Esophagus mucosa (tissue), 1 donor: ENCODE measurements at places on chromosomes 6 and 20. TPM values are rescaled to one million over a fixed set of nuclear protein-coding genes. Genes with fewer than 3 reads are reported as not detected.
A peak's percentile ranks its signal among the peaks of the same experiment; 100 is the strongest.

GRCh38 chr20:2519115-2519809 lies 10.5 kb upstream of the ZNF343 start:
- no peak for ATAC-seq

DNA sequence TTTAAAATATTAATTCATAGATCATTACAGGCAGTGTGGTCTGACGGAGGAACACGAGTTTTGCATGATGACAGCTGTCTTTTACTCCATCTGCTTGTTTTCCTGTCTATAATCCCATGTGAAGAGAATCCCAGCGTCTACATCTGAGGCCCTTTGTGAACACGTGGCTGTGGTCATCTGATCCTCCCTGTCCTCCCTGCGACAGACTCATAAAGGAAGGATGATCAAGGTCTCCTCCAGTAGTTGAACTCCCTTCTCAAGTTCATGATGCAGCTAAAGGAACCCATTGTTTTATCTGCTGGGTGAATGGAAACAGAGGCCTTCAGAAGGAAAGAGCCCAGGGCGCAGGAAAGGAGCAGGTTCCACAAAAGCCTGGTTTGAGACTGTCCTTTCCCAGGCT lies 435.8 kb upstream of the JARID2 start:
- ATAC-seq, result no peak

DNA sequence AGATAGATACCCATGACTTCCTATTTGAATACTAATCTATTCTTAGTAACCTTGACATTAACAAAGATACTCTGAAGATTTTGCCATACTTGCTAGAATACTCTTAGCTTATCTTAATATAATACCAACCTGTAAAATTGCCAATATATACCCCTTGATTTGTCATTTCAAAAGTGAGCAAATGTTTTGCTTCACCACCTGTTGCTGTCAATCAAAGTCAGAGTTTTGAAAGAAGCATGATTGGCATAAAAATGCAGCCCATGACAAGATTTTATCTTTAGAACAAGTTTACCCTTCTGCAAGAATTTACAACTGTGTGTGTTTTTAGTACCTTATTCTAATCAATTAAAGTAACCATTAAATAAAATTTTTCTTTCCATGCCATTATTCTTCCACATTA lies 236.2 kb downstream of the TBX18 start:
- ATAC-seq, result no peak

DNA sequence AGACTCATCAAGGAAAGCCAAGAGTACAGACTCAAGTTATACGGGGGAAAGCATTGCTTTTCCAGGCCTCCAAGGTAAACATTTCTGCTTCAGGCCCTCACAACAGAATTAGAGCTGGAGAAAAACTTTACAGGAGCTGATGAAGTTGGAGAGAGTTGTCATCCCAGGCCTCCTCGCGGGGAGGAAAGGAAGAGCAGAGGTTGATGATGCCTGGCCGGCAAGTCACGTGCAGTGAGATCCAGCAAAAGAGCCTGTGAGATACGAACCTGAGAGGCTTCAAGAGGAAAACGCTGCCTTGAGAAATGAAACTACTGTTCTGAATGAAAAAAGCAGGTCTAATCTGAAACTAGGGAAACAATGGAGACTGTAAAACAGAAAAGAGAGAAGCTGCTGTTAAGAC lies 122.9 kb downstream of the FAM120B start:
- no peak for ATAC-seq

- peak; percentile 43 for ATAC-seq
Observed at GRCh38 chr20:36728986-36729385, 16.9 kb downstream of the NDRG3 start.

- no peak for ATAC-seq
Observed at GRCh38 chr6:21132856-21133838, 460.4 kb upstream of the SOX4 start.

- no peak for ATAC-seq
Observed at GRCh38 chr20:37796121-37796520, 102.3 kb downstream of the CTNNBL1 start.

Gene CST2
- not detected for total RNA-seq

- ATAC-seq, result no peak
Observed at GRCh38 chr6:147577488-147577887, 69.0 kb downstream of the SAMD5 start.

Gene KCNG1
- total RNA-seq, result 9.9 TPM

Gene RRP36
- total RNA-seq, result 48.3 TPM

Gene FBXO5
- total RNA-seq, result 6.5 TPM

- no peak for ATAC-seq
Observed at GRCh38 chr6:46393161-46393939, 97.9 kb downstream of the RCAN2 start.

DNA sequence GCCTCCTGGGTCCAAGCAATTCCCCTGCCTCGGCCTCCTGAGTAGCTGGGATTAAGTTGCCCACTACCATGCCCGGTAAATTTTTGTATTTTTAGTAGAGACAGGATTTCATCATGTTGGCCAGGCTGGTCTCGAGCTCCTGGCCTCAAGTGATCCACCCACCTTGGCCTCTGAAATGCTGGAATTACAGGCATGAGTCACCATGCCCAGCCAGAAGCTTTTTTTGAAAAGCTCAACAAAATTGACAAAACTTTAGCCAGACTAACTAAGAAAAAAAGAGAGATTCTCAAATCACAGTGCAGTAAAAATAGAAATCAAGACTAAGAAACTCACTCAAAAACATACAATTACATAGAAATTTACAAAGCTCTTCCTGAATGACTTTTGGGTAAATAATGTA lies 420.6 kb downstream of the COL12A1 start:
- ATAC-seq, result no peak

DNA sequence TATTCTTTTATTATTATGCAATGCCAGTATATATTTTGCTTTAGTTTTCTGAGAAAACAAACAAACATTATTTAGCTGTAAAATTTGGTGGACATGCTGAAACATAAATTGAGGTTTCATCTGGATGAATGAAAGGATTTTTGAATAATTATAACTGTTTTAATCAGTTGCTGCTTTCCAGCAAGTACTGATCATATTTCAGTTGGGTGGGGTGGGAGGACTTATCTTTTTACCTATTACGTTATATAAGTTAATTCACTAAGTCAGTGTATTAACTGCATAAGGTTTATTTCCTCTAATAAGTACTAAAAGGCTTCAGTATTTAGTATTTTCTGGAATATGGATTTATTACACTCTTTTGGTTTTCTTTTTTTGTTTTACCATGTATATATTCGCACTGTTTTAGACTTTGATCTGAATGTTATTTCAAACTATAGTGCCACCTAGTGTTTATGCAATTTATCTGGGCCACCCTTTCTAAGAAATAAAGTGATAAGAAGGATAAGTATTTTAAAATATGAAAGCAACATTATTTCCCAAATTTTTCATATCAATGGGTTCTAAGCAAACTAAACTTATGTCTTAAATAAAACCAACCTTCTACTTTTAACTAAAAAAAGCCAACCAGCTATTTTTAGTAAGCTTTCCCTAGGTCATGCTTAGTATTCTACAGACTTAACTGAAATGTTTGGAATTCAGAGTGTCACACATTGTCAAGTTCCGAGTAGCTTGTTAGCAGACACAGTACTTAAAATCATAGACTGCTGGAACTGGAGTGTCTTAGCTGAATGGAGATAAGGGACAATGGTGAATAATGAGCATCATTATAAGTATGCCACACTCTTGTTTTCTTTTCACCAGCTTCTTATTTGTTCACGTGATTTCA lies 105.4 kb upstream of the MCHR2 start:
- ATAC-seq, result no peak

DNA sequence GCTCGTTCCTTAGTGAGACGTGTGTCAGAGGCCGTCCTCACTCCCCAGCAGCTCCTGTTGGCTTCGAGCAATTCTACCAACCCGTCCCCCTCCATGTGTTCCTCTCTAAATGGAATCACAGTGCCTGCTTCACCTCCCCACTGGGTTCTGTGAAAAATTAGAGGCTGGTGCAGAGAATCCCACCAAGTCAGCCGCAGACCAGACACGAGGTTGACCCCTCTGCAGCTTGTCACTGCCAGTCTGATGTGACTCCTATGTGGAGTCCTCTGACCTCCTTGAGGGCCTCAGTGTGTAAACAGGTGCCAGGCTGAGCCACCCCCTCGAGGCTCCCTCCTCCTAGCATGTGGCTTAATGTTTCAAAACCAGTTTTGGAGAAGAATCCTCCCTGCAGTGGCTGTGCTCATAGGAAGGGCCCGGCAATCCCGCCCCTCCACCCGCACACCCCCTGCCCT lies 12.6 kb upstream of the IRF4 start:
- peak; percentile 8 for ATAC-seq

Gene KIZ
- 17.7 TPM for total RNA-seq

DNA sequence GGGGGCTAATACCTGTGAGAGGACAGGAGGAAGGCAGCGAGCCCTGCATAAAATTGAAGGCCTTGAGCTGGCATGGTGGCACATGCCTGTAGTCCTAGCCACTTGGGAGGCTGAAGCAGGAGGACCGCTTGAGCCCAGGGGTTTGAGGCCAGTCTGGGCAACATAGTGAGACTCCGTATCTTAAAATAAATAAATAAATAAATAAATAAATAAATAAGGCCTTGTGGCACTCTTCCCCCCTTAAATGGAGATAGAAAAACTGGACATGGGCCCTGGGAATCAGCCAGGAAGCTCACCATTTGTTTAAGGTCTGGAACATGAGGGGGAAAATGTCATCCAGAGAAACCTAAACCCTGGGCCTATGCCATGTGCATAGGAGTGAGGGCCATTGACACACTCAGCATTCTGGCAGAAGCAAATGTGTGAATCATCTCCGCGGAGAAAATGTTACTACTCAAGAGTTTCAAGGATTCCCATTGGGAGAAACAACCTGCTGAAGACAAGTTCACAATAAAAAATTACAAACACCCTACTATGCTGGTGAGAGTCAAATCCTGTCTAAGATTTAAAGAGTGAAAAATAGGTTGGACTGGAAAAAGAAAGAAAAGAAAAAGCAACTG lies 51.9 kb upstream of the UBR2 start:
- ATAC-seq, result peak; percentile 62

DNA sequence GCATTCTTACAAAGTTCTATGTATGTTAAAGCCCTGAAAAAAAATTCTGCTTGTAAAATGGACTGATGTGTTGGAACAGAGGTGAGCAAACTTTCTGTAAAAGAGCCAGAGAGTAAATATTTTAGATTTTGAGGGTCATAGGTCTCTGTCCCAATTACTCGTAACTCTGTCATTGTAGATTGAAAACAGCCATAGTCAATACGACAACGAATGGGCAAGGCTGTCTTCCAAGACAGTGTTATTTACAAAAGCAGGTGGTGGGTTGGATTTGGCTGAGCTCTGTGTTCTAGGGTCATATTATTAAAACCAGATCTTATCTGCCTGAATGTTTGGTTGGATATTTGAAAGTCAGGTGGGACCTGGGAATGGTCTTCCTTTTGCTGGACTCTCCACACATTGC lies 135.2 kb downstream of the EYA2 start:
- no peak for ATAC-seq

GRCh38 chr6:166101819-166102419 lies 65.7 kb downstream of the TBXT start:
- ATAC-seq, result no peak

- peak; percentile 43 for ATAC-seq
Observed at GRCh38 chr6:26205625-26206574, 118.7 kb downstream of the HFE start.

DNA sequence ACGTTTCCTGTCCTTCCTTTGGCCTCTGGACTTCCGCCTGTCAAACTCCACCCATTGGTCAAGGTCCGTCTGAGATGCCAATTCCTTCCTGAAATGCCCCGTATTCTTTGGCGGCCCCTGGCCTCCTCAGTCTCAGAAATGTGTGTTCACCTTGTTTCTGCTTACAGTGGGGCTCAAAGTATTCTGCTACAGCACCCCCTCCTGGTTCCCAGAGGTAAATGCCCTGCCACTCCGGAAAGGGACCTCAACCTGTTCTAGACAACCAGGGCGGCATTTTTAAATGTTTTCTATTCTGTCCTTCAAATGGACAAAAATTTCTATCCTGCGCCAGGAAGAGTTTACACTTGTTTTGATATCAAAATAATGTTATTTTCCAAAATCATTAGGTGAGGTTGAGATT lies 12.1 kb upstream of the PAX1 start:
- ATAC-seq, result no peak

- ATAC-seq, result no peak
Observed at GRCh38 chr6:157455731-157456523, 74.9 kb downstream of the ZDHHC14 start.

DNA sequence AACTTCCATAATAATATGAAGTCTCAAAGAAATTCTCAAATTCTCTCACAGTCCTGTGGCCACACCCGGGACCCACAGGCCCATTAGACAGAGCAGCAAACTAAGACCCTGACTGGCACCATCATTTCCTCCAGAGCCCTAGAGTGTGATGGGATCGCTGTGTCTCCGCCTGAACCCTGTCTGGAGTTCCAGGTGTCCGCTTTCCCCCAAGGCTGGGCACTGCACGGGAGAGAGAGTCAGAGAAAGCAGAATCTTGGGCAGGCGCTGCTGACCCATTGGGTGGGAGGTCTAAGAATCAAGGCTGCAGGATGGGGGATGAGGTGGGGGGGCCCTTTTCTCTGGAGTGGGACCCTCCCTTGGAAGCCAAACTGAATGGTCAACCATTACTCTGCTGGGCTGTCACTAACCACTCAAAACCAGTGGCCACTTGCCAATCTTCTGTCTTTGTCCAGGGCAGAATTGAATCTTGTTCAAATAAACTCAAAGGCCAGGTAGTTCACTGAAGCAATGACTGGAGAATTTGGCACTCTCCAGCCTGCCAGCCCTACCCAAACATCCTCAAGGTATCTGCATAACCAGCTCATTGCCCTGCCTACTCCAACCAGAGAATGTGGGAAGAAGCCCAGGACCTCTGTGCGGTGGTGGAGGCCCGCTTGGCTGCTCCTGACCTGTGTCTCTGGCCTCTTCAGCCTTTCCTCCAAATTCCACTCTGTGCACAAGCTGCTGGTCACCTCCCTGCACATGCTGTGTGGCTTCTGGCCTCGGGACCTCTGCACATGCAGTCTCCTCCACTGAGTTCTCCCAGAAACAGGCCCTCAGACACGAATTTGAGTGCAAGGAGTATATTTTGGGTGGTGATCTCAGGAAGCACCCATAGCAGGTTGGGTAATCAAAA lies 141.1 kb downstream of the CEBPB start:
- ATAC-seq, result peak; percentile 57

DNA sequence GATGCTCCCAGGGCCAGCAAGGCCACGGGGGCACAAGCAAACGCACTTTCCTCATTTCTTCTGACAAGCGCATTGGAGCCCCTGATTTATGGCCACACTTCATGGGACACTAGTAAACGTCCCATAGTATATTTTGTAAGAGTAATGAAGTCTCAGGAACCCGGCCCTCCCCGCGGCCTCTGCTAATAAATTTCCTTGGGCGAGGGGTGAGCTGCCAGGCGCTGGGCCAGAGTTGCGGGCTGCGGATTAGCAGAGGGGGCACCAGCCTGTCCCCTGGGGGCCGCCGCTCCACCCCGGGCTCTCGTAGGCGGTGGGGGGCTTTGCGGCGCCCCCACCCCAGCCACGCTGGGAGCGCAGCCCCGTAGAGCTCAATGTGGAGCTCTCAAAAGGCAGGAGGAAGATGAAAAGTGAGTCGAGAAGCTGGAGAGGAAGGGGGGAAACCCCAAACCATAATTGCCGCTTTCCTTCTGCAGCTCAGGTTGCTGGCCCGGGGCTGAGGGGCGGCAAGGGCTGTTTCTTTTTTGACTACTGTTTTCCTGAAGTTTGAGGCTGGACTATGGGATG lies 173.6 kb downstream of the CDC5L start:
- no peak for ATAC-seq

Gene GABRR1
- total RNA-seq, result 0.24 TPM

Gene MPIG6B
- total RNA-seq, result 1.1 TPM

Gene ZKSCAN3
- 2.4 TPM for total RNA-seq

- ATAC-seq, result peak; percentile 67
Observed at GRCh38 chr20:47032933-47033578, 138.4 kb downstream of the EYA2 start.

GRCh38 chr6:110101885-110102284 lies 77.6 kb downstream of the WASF1 start:
- no peak for ATAC-seq

Gene SS18L1
- total RNA-seq, result 6.9 TPM

GRCh38 chr20:43384101-43384940 lies 73.4 kb upstream of the SRSF6 start:
- ATAC-seq, result no peak
